NCI-H1694 (cell line): ENCODE measurements at places on chromosomes 4 and X.

- DNase-seq: no peak
Measured at GRCh38 chr4:174365018-174365587, 81.4 kb downstream of the CEP44 start.

DNA sequence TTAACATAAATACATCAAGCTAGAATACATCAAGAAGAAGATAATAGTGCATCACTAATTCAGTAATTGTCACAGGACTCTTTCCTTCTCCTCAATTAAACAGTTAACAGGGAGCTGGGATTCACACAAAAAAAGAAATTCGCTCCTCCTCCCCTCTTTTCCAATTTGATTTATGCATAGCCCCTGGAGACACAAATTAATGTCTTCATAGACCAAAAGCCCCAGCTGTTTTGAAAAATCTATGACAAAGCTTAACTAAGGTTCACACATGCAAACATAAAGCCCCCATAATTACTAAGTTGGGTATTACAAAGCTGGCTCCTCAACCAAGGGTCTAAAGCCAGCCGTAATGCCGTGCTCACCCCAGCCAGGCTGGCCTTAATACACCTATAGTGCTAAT, 61.2 kb downstream of the ENOX2 start:
- DNase-seq: no peak

GRCh38 chrX:15694941-15695451, 30.4 kb upstream of the CLTRN start:
- DNase-seq: no peak

DNA sequence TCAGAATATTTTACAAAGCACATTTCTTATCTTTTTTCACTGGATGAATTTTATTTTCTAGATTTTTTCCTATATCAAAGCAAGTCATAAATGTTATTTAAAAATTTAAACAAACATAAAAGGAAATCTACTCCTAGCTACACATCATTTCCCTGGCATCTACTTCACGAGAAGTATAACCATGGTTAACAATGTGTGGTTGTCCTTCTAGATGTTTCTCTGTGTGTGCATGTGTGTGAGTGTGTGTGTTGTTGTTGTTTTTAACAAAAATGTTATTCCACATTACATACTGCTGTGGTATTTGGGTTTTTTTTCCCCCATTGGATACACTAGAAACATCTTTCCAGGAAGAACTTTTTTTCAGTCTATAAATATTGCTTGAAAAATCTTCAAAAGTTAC, 103.1 kb downstream of the CHIC2 start:
- no peak for DNase-seq
